ENCODE measurements at places on chromosomes 5 and 9.
A peak's percentile ranks its signal among the peaks of the same experiment; 100 is the strongest.

DNA sequence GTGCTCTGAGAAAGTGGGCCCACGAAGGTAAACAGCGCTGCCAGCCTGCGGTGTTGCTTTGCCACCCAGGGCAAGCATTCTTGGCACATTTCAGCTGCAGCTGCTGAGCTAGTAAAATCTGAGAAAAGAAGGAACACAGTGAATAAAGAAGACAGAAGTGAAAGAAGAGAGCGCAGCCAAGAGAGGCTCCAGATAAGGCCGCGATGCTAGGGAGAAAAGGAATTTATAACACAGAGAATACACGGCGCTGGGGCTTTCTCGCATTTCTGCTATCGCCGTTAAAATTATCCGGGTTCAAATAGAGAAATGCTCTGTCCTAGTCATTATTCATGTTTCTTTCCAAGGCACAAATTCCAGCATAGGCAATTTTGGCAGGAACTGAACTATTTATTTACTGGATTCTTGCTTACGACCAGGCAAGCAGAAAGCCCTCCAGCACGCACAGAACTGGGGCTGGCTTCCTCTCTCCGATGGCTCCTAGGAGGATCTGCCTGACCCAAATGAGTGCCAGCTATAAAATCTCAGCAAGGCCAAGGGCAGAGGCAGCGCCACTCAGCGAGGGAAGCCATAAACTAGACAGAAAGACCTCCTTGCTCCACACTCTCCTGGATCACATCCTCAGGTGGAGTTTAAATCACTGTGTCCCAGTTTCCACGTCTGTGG, 111.2 kb downstream of the ATPSCKMT start:
- DNase-seq = no peak

- DNase-seq = no peak
Measured at GRCh38 chr5:147057051-147057450, 177.8 kb upstream of the STK32A start.

GRCh38 chr5:155434681-155435080, 421.1 kb downstream of the KIF4B start:
- no peak for DNase-seq

DNA sequence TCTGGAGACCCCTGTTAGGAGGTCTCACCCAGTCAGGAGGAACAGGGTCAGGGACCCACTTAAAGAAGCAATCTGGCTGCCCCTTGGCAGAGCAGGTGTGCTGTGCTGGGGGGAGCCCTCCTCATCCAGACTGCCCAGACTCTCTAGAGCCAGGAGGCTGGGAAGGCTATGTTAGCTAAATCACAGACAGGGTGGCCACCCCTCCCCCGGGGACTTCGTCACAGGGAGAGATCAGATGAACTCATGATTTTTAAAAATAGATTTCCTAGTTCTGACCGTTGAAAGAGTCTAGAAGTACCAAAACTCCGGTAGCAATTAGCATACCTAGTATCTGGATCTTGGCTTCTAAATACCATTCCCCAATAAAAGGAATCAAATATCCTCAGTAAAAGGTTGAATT, 35.0 kb upstream of the FOXB2 start:
- DNase-seq = no peak

- no peak for DNase-seq
Measured at GRCh38 chr9:107881626-107882300, 392.2 kb upstream of the KLF4 start.

DNA sequence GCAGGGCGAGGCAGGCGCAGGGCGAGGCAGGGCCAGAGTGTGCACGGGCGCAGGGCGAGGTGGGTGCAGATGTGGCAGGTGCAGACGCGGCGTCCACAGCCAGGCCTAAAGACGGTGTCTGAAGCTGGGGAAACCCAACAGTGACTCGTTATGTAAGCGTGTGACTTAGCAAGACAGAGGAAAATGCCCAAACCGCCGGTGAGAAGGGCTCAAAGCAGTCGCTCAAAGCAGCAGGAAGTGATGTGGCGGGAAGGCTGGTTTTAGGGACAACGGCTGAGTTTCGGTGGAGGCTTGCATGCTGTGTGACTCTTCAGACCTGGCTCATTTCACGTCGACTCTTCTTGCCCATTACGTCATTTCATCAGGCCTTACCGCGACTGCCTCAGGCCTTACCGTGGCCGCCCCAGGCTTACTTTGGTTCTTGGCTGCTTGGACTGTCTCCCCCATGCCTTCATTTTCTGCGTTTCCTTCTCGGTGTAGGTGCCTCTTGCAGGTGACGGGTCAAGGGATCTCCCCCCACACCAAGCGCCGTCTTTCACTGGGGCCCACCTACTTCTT, 50.5 kb upstream of the EXOC3 start:
- DNase-seq = peak; percentile 90

DNA sequence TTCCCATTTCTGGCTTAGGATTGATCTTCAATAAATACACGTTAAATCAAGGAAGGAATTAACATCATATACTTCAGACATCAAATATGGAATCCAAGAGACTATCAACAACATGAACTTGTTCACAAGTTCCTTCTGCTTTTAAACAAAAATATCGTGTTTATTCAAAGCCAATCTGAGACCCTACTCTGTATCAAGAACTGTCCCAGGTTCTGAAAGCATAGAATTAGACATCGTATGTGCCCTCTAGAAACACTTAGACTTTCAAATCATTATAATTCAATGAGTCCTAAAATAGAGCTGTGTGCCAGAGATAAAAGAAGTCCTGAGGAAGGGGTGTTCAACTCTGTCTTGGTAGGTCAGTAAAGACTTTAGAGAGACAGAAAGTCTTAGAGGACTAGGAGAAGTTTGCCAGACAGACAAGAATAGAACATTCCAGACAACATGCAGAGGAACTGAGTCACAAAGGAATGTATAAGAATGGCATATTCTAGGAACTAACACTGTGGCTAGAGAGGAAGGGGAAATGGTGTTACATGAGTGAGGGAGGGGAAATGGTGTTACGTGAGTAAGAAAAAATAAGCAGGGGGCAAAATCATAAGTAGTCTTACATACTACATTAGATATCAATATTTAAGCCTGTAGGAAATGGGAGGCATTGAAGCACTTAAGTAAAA, 2.9 kb downstream of the TPD52L3 start:
- no peak for DNase-seq

- DNase-seq = no peak
Measured at GRCh38 chr5:87827539-87827938, 414.8 kb upstream of the CCNH start.

GRCh38 chr5:173243831-173244305, 8.9 kb upstream of the NKX2-5 start:
- no peak for DNase-seq

DNA sequence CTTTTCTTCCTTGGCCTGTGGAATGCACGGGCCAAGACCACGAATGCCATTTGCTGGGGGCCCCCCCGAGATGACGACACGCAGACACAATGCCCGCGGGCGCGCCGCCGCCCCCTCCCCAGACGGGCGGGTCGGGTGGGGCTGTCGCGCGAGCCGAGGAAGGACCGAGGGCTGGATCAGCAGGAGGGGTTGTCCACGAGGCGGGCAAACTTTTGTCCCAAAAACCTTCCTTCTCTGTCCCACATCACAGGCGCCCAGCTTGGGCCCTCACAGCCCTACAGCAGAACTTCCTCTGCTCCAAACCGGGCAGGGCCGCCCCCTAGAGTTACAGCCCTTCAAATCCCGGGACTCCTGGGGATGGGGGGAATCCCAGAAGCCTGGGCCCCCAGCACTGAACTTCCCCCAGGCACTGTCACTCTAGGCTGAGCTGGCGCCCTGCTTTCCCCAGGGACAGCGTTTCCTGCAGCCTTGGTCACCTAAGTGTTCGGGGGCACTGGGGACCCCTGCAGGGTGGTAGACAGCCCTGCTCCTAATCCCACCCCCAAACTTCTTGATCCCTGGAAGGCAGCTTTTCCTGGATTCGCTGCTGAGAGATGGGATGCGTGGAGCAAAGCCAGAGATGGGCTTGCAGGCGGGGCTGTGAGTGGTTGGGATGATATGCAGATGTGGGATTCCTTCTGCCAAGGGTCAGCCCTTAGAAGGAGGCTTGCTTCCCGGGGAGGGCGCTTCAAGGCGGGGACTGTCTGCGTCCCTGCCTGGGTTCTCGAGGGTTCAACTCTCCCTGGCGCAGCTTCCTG, 980 bp downstream of the COL5A1 start:
- no peak for DNase-seq

DNA sequence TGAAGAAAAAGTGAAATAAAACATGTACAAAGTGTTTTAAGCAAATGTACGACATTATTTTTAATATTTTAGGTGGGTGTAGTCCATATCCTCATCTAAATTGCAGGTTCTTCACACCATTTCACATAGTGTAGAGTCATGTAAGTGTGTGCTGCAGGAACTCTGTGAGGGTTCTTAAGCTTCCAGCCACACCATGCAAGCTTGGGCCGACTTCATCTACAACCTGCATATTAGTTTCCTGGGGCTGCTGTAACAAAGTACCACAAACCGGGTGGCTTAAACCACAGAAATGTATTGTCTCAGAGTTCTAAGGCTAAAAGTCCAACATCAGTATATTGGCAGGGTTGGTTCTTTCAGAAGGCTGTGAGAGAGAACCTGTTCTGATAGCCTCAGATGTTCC, 10.2 kb downstream of the PAM start:
- no peak for DNase-seq

GRCh38 chr5:153480401-153480800, 10.1 kb upstream of the GRIA1 start:
- peak; percentile 31 for DNase-seq

DNA sequence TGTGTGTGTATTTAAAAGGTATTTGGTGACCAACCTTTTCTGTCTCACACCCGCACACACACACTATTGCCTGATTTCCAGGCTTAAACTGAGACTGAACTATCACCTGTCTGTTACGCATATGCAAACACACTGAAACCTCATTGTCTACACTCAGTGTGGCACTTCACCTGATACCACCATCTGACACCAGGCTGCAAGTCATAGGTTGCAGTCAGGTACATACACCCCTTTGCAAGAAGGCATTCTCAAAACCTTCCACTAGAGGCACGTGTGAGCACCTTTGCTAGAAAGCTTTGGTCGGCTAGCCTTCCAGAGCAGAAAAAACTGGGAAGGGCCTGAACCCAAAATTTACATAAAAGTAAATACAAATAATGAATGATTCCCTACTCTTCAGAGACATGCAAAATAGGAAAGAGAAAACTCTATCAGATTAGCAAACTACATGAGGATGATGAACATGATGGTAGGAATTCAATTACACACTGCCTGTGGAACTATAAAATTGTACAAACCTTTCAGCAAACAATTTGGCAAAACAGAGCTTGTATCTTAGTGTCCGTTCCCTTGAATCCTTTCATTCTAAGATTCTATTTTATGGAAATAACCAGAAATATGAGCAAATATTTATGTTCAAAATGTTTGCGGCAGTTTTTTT, 5.9 kb upstream of the FOXD1 start:
- no peak for DNase-seq

GRCh38 chr9:6024035-6024554, 8.7 kb upstream of the RANBP6 start:
- peak; percentile 19 for DNase-seq

DNA sequence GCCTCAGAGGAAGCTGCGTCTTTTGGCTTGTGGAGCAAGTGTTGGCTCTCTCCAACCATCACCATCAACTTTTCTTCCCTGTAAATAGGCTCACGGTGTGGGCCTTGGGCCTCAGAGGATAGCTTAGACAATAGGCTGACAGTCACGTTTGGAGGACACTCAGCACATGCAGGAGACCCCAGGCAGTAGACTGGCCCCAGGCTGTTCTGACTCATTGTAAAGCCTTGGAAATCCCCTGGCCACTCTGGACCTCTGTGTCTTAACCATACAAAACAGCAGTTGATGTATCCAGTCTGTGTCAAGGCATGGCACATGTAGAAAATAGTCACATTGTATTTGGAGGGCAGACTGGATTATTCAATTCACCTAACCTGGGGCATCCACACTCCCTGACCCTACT, 18.6 kb downstream of the CD74 start:
- no peak for DNase-seq

GRCh38 chr5:95624368-95624767, 4.5 kb downstream of the GPR150 start:
- DNase-seq = no peak

- DNase-seq = no peak
Measured at GRCh38 chr5:161273410-161273809, 273.1 kb downstream of the GABRB2 start.

- no peak for DNase-seq
Measured at GRCh38 chr9:94908011-94908563, 181.6 kb downstream of the AOPEP start.

- no peak for DNase-seq
Measured at GRCh38 chr9:96674906-96675538, 19.9 kb upstream of the PRXL2C start.

DNA sequence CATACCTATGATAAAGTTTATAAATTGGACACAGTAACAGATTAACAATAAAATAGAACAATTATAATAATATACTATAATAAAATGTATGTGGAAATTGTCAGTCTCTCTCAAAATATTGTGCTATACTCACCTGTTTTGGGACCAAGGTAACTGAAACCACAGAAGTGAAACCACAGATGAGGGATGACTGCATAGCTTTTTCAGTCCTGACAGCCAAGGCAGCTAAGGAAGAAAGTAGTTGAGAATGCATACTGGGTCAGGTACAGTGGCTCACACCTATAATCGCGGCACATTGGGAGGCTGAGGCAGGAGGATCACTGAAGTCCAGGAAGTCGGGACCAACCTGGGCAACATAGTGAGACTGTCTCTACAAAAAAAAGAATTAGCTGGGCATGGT, 8.9 kb downstream of the SRP19 start:
- DNase-seq = no peak

DNA sequence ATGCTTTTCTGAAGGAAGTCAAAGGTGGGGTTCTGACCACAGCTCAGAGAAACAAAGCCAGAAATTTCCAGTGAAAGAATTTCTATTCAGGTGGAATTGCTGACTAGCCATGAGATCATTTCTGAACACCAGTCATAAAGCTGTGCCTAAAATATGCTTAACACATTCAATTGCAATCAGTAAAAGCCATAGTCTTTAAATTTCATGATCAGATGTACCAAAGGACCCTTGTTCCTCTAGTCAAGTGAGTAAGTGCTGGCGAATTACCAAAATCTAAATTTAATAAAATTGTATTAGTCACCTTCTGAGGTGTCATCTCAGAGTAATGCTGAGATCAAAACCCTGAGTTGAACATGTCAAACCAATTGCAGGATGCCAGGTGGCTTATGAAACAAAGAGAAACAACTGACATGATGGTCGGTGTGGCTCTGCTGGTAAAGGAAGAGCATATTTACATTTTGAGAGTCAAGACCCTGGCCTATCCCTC, 334.2 kb upstream of the CCNH start:
- no peak for DNase-seq

- no peak for DNase-seq
Measured at GRCh38 chr9:68851657-68852056, 146.6 kb downstream of the PIP5K1B start.

GRCh38 chr5:142110046-142110531, 1.5 kb downstream of the NDFIP1 start:
- no peak for DNase-seq

DNA sequence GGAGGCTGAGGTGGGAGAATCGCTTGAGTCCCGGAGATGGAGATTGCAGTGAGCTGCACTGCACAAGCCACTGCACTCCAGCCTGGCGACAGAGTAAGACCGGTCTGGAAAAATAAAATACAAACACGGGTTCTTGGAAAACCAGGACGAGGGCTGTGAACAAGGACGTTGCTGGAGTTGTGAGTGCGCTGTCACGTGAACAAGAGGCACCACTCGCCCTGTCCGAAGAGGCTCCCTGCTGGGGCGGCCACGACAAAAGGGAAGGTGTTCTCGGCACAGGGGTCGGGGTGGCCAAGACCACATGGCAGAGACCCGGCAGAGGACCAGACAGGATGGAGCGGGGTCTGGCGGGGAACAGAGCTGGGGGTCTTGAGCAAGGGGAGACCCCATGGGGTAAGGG, 30.6 kb upstream of the UBAC1 start:
- DNase-seq = no peak

- DNase-seq = no peak
Measured at GRCh38 chr5:111892949-111893348, 136.0 kb upstream of the NREP start.
